Upper lobe of right lung (tissue), 1 donor: ENCODE measurements at places on chromosomes 3 and 15. TPM values are rescaled to one million over a fixed set of nuclear protein-coding genes. Genes with fewer than 3 reads are reported as not detected.

HCLS1 gene
- 76.5 TPM for total RNA-seq

DNA sequence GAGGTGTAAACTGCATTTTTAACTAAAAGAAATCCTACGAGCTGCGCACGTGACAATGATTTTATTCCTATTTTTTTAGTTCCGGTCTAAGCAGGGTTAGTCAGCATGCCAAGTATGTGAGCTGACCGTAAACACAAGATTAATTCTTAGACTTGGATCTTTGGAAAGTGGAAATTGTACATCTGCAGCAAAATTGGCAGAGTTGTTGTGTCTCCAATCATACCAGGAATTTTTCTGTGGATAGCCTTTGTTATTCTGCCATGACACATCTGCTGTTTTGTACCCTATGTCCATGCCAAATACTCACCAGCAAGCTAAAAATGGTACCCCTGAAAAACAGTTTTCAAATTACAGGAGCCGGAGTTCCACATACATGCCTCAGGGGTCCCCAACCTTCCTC, 562.5 kb downstream of the UNC13C start:
- no peaks in the 10 kb centered on the region for H3K27me3 ChIP-seq
- H3K36me3 ChIP-seq: no peaks in the 10 kb centered on the region
- no peak overlapping the region for H3K27ac ChIP-seq
- no peak for DNase-seq
- no peak overlapping the region for H3K4me3 ChIP-seq

CPNE9 gene
- 0.90 TPM for total RNA-seq

GRCh38 chr3:2204054-2204453, 105.4 kb downstream of the CNTN4 start:
- no peak overlapping the region for H3K4me3 ChIP-seq
- H3K27me3 ChIP-seq: no peaks in the 10 kb centered on the region
- H3K27ac ChIP-seq: no peak overlapping the region
- no peaks in the 10 kb centered on the region for H3K36me3 ChIP-seq

- no peak for DNase-seq
- peaks cover 82% of the 10 kb centered on the region for H3K36me3 ChIP-seq
- no peak overlapping the region for H3K27ac ChIP-seq
Observed at GRCh38 chr3:33062866-33063265, 34.1 kb downstream of the GLB1 start.

GRCh38 chr3:31180274-31180673, 285.8 kb upstream of the GADL1 start:
- H3K4me1 ChIP-seq: no peaks in the 10 kb centered on the region
- H3K27me3 ChIP-seq: no peaks in the 10 kb centered on the region
- no peak overlapping the region for H3K27ac ChIP-seq
- H3K36me3 ChIP-seq: no peaks in the 10 kb centered on the region
- H3K4me3 ChIP-seq: no peak overlapping the region

DNA sequence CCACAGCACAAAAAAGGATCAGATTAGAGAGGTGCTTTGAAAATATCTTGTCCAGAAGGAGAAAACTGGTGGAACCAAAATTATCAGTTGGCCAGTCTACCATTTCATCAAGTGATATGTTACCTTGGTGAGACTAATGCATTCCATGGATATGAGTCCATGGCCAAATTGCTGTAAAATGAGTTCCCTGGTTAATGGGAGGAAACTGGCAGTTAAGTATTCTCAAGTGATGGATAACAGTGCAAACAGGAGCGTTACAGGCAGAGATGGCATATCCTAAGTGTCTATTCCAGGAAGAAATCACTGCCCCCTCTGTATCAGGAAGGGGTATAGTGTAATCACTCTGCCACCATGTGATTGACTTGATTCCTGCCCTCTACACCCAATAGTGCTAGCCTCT, 34.0 kb downstream of the MYRIP start:
- H3K36me3 ChIP-seq: no peaks in the 10 kb centered on the region
- H3K4me1 ChIP-seq: no peaks in the 10 kb centered on the region
- H3K4me3 ChIP-seq: no peak overlapping the region

- H3K4me1 ChIP-seq: no peaks in the 10 kb centered on the region
- no peak overlapping the region for H3K4me3 ChIP-seq
- H3K27me3 ChIP-seq: no peaks in the 10 kb centered on the region
- DNase-seq: no peak
- H3K27ac ChIP-seq: no peak overlapping the region
Observed at GRCh38 chr3:94083261-94083660, 20.4 kb downstream of the NSUN3 start.

DNA sequence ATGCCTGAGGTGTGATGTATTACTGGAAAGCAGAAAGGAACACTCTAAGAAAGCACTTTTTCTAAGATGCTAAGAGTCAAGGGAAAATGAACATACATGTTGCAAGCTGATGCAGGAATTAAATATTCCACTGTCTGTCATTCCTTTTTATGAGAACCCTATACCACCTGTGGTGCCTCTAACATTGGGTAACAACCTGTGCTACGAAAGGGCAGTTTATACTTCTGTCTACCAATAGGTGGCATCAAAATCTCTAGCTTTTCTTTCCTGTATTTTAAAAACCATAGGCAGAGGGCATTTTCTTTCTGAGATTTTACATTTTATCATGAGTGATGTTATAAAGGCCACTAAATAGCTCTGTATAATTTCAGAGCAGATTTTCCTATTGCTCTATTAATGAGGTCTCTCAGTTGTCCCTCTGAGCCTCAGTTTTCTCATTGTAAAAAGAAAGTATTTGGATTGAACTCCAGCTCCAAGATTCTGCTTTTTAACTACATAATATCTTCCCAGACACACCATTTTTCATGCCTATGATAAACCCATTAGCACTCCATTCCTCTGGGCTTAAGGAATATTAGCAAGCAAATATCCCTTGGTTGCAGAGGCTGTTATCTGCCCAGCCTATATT, 3.5 kb upstream of the CPNE4 start:
- H3K36me3 ChIP-seq: no peaks in the 10 kb centered on the region
- peaks cover 50% of the 10 kb centered on the region for H3K27me3 ChIP-seq
- no peak for DNase-seq
- no peak overlapping the region for H3K27ac ChIP-seq

DNA sequence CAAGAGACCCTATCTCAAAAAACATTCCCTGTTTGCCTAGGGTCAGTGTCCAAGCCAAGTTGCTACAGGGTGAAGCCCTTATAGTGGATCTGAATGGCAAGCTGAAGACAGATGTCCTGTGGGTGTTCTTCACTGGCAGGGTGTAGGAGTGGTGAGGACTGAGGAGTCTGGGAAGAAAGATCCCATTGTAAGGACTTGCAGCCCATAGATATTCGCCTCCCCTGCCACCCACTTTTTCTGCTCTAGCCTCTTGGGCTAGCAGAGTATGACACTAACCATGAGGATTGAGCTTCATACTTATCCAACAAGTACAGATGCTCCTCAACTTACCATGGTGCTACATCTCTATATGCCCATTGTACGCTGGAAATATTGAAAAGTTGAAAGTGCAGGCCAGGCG, 13.2 kb downstream of the CYP19A1 start:
- DNase-seq: no peak
- no peak overlapping the region for H3K4me3 ChIP-seq
- peaks cover 10% of the 10 kb centered on the region for H3K4me1 ChIP-seq

PLSCR5 gene
- total RNA-seq: not detected

DNA sequence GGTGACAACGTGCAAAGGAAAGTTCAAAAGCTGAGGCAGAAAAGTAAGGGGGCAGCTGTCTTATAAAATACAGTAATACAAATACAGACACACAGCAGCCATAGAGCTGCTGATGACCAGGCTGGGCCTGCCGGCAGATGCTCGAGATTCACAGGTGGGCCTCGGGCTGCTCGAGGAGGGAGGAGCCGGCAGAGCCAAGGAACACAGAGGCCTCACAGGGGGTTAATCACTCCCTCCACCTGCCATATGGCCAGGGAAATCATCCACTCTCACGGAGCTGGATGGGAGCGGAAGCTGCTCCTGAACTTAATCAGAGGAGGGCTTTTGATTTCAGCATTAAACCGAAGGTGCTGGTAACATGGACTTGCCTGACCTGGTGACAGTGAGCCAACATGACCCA, 29.6 kb upstream of the MGLL start:
- no peak overlapping the region for H3K4me3 ChIP-seq
- no peaks in the 10 kb centered on the region for H3K27me3 ChIP-seq

TM6SF1 gene
- total RNA-seq: 25.4 TPM

- H3K27ac ChIP-seq: no peak overlapping the region
- no peak for DNase-seq
- H3K27me3 ChIP-seq: no peaks in the 10 kb centered on the region
- no peaks in the 10 kb centered on the region for H3K36me3 ChIP-seq
Observed at GRCh38 chr3:152729906-152730305, 105.0 kb upstream of the P2RY1 start.

DNA sequence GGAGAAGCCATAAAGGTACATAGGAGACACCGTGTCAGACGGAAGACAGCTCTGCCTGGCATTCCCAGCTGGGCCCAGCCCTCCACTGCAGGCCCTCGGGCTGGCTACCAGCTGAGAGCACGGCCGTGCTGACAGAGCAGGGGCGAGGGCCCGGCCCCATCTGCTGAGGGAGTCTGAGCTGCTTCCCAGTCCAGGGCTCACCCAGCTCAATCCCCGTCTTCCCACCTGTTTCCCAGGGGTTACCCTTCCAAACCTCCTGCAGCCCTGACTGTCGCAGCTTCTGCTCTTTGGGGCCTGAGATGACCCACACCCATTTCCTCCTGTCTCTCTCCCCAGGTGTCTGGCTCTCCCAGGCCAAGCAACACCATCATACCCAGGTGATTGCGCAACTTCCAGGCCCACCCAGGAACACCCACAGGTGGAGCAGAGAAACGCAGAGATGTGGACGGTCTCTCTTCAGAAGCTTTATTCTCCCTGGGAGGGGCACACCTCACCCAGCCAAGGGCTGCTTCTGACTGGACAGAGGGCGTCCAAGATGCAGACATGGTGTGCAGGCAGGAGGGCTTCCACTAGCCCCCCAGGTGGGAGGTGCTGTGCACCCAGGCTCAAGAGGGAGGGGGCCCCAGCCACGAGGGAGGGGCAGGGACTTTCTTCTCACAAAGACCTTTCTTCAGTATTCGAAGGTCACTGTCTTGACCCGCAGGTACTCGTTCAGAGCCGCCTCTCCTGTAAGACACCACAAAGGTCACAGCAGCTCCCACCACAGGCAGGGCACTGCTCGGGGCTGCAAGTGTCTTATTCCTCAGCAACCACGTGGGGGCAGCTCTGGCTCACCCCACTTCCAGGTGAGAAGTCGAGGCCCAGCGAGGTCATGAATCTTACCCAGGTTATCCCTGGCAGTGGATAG, 19.4 kb upstream of the SLC41A3 start:
- no peaks in the 10 kb centered on the region for H3K4me1 ChIP-seq
- no peak for DNase-seq

DNA sequence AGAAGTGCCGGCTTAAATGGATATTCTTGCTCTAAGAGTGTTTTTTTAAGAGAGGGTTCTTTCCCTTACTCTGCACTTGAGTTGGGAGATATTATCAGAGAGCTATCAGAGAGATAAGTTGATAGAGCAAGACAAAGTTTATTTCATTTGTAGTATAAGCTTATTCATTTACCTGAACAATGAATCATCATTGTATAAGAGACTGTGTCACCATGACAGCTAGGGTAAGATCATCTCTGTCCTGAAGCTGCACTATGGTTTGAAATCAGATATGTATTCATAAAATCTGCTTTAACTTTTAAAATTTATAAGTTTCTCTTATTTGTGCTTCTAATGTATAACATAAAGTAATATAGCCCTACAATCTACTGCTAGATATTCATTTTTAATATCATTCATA, 128.1 kb upstream of the ARL6 start:
- no peak for DNase-seq
- no peak overlapping the region for H3K27ac ChIP-seq
- H3K4me1 ChIP-seq: no peaks in the 10 kb centered on the region
- H3K27me3 ChIP-seq: no peaks in the 10 kb centered on the region
- no peaks in the 10 kb centered on the region for H3K36me3 ChIP-seq
- no peak overlapping the region for H3K4me3 ChIP-seq

PARP6 gene
- 87.9 TPM for total RNA-seq

GRCh38 chr3:158404131-158404718, 166.8 kb upstream of the MLF1 start:
- H3K27ac ChIP-seq: no peak overlapping the region
- no peaks in the 10 kb centered on the region for H3K36me3 ChIP-seq
- no peak for DNase-seq

DNA sequence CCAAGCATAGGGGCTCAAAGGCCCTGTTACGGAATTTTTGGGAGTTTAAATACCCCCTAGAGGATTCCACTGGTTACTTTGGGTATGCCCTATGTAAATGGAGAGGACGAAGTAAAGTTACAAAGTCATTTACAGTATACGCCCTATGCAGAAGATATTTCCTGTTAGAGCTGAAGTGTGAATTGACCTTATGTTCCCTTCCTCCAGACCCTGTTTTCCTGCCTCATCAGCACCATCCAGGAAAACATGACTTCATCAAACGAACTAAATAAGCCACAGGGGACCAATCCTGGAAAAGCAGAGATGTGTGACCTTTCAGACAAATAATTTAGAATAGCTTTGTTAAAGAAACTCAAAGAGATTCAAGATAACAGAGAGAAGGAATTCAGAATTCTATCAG, 177.4 kb downstream of the SQOR start:
- no peaks in the 10 kb centered on the region for H3K27me3 ChIP-seq
- H3K36me3 ChIP-seq: no peaks in the 10 kb centered on the region
- no peak overlapping the region for H3K4me3 ChIP-seq
- no peak overlapping the region for H3K27ac ChIP-seq

DNA sequence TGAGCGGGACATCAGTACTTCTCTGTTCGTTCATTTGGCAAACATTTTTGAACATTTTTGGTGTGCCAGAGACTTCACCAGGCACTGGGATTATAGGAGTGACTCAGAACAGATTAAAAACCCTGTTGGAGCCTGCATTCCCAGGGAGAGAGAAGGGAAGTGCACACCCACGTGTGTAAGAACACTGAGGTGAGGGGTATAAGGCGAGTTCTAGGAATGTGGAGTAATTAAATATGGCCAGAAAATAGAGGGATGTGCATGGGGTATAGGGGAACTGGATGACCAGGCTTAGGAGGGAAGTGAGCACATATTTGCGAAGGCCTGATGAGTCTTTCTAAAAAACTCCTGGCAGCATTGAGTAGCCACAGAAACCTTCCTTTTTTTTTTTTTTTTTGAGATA, 401.2 kb upstream of the C2CD4B start:
- no peak for DNase-seq
- H3K4me3 ChIP-seq: no peak overlapping the region
- no peaks in the 10 kb centered on the region for H3K27me3 ChIP-seq
- H3K27ac ChIP-seq: no peak overlapping the region

MESP2 gene
- total RNA-seq: not detected

DNA sequence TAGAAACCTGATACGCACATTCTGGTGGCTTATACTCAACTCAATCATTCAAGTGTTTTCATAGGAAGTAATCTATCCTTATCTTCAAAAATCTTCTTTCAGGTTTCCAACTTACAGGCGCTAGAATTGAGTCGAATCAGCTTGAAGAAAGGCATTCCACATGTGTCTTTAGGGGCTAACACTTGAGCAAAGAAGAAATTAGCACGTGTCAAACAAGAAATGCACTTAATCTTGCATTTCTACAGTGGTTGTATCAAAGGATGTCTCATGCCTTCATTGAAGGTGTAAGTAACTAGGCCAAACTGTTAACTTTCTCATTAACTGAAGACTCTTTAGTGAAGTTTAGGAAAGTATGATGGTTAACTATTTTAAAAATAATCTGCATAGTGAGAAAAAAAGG, 557.6 kb downstream of the MAGI1 start:
- DNase-seq: no peak
- H3K36me3 ChIP-seq: no peaks in the 10 kb centered on the region
- H3K4me3 ChIP-seq: no peak overlapping the region

GRCh38 chr3:67858492-67858891, 204.1 kb upstream of the SUCLG2 start:
- no peaks in the 10 kb centered on the region for H3K36me3 ChIP-seq
- H3K27me3 ChIP-seq: no peaks in the 10 kb centered on the region
- H3K4me1 ChIP-seq: no peaks in the 10 kb centered on the region
- H3K4me3 ChIP-seq: no peak overlapping the region
- no peak for DNase-seq
- H3K27ac ChIP-seq: no peak overlapping the region
